AG09309 (cell line): ENCODE measurements at places on chromosomes 1 and 21.

DNA sequence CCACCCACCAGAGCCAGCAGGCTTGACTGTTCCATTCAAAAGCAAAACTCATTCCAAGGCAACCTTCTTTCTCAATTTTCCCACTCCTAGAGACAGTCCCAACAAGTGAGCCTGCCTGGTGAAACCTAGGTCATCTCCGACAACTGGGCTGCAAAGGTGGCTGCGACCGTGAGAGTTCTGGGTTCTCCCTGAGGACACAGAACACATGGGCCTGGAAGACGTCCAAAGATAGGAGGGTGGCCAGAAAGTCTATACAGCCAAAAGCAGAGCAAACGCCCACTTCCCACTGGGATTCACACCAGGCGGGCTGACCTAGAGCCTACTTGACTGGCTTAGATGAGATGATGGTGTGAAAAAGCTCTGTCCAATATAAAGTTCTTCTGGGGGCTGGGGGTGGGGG is 90.2 kb upstream of the GRIK3 start:
- DNase-seq, result no peak

- no peak for DNase-seq
Measured at GRCh38 chr1:42758641-42759040, 8.2 kb downstream of the P3H1 start.

- no peak for DNase-seq
Measured at GRCh38 chr1:173914366-173914871, 2.7 kb downstream of the SERPINC1 start.

DNA sequence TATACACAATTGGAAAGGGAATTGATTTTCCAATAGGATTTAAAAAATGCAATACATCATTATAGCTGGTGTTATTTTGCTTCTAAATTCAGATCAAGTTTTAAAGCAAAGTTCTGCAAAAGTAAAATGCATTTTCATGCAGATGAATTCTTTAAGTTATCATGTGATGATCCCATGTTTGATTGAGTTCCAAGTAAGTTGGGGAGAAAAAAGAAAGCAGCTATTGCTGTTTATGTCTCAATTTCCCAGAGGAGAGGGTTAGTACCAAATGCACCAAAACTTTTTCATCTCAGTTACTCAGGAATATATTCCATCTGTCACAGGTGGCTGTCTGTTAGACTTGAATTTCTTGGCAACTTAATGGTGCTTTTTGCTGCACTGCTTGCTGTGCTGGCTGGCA is 29.7 kb downstream of the HSPA13 start:
- DNase-seq, result no peak

GRCh38 chr1:50423670-50424000 is 392 bp upstream of the DMRTA2 start:
- DNase-seq, result no peak

- no peak for DNase-seq
Measured at GRCh38 chr21:42489006-42489563, 6.9 kb downstream of the RSPH1 start.

GRCh38 chr21:44005593-44005992 is 6.5 kb upstream of the TRAPPC10 start:
- DNase-seq, result no peak

DNA sequence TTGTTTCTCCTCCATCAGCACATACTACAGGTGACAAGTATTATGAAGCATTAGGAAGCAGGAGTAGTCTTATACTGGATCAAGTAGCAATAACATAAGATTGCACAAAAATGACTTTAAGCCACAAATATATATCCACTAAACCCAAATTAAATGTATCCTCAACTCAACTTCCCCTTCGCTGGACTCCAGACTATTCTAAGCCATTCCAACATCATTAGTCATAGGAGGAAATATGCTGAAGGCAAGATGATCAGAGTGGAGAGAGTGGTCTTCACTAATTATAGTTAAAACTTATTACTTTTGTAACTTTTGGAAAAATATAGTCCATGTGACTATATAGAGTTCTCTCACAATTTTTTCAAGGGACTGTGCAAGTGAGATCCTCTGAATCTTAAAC is 390.7 kb upstream of the ZP4 start:
- DNase-seq, result no peak

- DNase-seq, result no peak
Measured at GRCh38 chr1:113507552-113508214, 117.4 kb downstream of the MAGI3 start.

- DNase-seq, result no peak
Measured at GRCh38 chr21:34362670-34363069, 1.1 kb upstream of the KCNE2 start.
